Effector CD4-positive, alpha-beta T cell (primary cell): ENCODE measurements at places on chromosomes 6 and 20.
A peak's percentile ranks its signal among the peaks of the same experiment; 100 is the strongest.

DNA sequence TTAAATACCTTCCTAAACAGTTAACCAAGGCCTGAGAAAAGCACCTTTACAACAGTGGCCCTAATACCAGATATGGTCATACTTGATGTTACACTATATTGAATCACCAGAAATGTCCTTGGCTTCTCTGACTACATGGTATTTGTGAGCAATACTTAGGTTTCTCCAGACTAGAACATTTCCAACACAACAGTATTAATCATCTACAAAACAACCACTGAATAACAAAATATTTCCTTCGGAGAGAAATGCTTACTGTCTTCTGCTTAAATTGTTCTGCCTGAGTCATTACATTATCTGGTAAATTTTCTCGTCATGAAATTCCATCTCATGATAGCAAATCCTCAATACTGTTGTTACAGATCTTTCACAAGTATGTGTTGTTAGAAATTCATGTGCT lies 252.9 kb upstream of the RUNX2 start:
- no peak for DNase-seq

GRCh38 chr6:124467366-124467765 lies 494.9 kb upstream of the RNF217 start:
- DNase-seq, result no peak

GRCh38 chr6:81843302-81843701 lies 90.8 kb upstream of the TENT5A start:
- DNase-seq, result no peak

GRCh38 chr6:53630533-53631226 lies 34.9 kb downstream of the KLHL31 start:
- no peak for DNase-seq

DNA sequence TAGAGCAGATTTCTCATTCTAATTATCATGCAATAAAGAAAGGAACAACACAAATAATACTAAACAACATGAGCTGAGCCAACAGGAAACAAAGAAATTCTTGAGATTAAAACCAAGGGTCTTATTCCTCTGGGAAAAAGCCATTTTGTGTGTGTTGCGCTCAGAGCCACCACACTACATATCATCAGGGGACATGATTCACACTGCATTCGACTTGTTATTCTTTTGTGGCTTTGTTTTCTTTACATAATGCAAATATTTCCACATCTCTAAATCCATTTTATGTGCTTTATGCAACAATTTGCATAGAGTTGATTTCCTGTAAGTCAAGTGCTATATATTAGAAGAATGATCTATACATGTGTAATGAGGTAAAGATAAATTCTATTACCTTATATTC lies 719.6 kb downstream of the TBC1D32 start:
- no peak for DNase-seq

DNA sequence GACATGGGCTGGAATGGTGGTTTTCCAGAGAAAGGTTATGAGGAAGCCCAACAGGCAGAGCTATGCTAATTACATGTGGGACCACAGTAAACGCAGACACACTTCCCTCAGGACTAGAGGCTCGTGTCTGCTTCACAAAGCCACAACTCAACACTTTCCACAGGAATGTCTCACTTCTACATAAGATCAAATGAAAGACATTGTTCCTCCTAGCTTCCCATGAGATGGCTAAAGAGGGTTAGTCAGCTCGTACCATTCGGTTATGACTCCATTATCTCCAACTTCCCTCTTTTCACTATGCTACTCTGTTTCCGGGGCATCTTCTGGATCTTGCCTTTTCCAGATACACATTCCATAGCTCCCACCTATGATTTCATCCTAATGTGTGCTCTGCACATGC lies 29.1 kb upstream of the ZC3H12D start:
- DNase-seq, result no peak

DNA sequence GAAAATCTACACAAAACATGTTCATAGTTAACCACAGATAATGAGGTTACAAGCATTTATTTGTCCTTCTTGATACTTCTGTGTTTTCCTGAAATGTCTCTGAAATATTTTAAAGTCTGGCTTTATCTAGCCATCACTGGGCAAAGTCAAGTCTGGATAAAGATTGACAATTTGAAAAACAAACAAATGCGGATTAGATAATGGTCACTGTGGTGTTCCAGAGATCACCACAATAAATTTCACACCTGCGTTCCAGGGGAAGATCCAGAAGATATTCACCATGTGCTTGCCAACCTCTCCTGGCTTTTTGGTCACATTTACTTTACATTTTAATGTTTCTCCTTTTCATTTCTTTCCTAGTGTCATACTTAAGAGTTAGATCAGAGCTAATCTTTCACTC lies 109.7 kb upstream of the CCDC28A start:
- no peak for DNase-seq

- DNase-seq, result no peak
Observed at GRCh38 chr6:149567945-149568585, 1.9 kb downstream of the GINM1 start.

GRCh38 chr20:54633374-54634355 lies 158.3 kb downstream of the DOK5 start:
- DNase-seq, result no peak

GRCh38 chr20:40275738-40276137 lies 413.3 kb downstream of the MAFB start:
- no peak for DNase-seq

GRCh38 chr6:46265373-46265772 lies 94.6 kb upstream of the ENPP5 start:
- DNase-seq, result no peak

- no peak for DNase-seq
Observed at GRCh38 chr6:98657764-98658163, 176.6 kb upstream of the POU3F2 start.

- DNase-seq, result no peak
Observed at GRCh38 chr6:75171567-75171966, 34.3 kb downstream of the COL12A1 start.

- no peak for DNase-seq
Observed at GRCh38 chr20:32635764-32636163, 38.0 kb downstream of the C20orf203 start.

DNA sequence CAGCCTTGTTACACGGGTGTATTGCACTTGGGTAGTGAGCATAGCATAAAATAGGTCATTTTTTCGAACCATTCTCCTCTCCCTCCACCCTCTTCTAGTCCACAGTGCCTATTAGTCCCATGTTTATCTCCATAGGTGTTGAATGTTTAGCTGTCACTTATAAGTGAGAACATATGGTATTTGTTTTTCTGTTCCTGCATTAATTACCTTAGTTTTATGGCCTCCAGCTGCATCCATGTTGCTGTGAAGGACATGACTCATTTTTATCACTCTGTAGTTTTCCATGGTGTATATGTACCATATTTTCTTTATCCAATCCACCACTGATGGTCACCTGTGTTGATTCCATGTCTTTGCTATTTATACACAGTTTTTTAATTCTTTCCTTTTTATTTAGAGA lies 889.5 kb downstream of the EYS start:
- DNase-seq, result no peak

- DNase-seq, result no peak
Observed at GRCh38 chr6:120083186-120083585, 733.6 kb upstream of the MAN1A1 start.

DNA sequence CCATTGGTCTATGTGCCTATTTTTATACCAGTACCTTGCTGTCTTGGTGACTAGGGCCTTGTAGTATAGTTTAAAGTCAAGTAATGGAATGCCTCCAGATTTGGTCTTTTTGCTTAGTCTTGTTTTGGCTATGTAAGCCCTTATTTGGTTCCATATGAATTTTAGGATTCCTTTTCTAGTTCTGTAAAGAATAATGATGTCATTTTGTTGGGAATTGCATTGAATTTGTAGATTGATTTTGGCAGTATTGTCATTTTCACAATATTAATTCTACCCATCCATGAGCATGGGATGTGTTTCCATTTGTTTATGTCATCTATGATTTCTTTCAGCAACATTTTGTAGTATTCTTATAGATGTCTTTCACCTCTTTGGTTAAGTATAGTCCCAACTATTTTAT lies 96.4 kb upstream of the PAK5 start:
- DNase-seq, result no peak

- no peak for DNase-seq
Observed at GRCh38 chr6:47230579-47230978, 79.1 kb downstream of the TNFRSF21 start.

- no peak for DNase-seq
Observed at GRCh38 chr6:39289490-39289889, 24.7 kb downstream of the KCNK17 start.

GRCh38 chr20:37102571-37102970 lies 6.8 kb upstream of the RBL1 start:
- no peak for DNase-seq

DNA sequence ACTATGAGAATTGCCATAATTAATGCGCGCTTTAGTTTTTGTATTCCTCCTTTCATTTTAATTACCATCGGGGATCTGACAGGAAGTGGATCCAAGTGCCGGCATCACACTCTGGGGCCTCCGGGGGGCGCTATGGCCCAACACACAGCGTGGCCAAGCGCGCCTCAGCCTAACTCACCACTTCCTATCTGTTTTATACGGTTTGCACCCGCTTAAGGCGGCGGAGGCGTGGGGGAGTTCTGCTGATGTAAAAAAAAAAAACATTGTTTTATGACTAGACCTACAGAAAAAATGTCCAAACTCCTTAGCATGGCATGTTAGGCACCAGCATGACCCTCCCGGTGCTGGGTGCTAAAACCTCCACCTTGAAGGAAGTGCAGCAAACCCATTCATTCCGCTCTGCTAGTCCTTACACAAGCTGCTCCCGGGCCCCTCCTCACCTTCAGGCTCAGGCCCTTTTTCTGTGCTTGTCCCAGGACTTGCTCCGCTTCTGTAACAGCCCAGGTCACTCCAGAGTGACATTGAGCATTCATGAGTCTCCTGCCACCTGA lies 4.5 kb upstream of the EBF4 start:
- DNase-seq, result peak; percentile 66

GRCh38 chr6:125959041-125959440 lies 2.5 kb downstream of the HINT3 start:
- no peak for DNase-seq
